ENCODE measurements at places on chromosomes 3 and 15. TPM values are rescaled to one million over a fixed set of nuclear protein-coding genes. Genes with fewer than 3 reads are reported as not detected.

Gene CFAP44
- 2.2 TPM for total RNA-seq

Gene HCLS1
- 13.9 TPM for total RNA-seq

DNA sequence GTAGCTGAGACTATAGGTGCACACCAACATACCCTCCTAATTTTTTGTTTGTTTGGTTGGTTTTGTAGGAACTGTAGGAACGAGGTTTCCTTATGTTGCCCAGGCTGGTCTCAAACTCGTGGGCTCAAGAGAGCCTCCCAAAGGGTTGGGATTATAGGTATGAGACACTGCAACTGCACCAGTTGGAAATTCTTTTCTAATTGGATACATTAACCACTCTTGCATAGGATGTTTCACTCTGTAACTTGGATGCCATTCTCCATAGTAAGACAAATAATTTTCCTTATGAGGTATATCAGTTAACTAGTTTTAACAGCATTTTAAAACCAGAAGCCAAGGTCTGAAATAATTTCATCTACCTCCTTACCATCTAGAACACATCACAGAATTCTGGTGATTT is 6.7 kb upstream of the ALCAM start:
- no peak for DNase-seq

- no peak for DNase-seq
Measured at GRCh38 chr3:25235466-25235865, 192.6 kb upstream of the RARB start.

Gene IGSF11
- total RNA-seq, result 3.1 TPM

GRCh38 chr3:180275176-180275575 is 238.4 kb upstream of the PEX5L start:
- DNase-seq, result no peak

GRCh38 chr15:55917881-55918296 is 75.5 kb downstream of the NEDD4 start:
- no peak for DNase-seq

GRCh38 chr15:84398763-84399701 is 163.5 kb downstream of the GOLGA6L4 start:
- DNase-seq, result peak; percentile 46

Gene CCR1
- 3.8 TPM for total RNA-seq

GRCh38 chr3:147410116-147410525 is 956 bp downstream of the ZIC1 start:
- no peak for DNase-seq

Gene SLC9C1
- total RNA-seq, result 0.95 TPM

GRCh38 chr15:51775967-51776816 is 24.8 kb downstream of the TMOD2 start:
- DNase-seq, result no peak

Gene GRM7
- not detected for total RNA-seq

Gene CHSY1
- total RNA-seq, result 13.3 TPM

DNA sequence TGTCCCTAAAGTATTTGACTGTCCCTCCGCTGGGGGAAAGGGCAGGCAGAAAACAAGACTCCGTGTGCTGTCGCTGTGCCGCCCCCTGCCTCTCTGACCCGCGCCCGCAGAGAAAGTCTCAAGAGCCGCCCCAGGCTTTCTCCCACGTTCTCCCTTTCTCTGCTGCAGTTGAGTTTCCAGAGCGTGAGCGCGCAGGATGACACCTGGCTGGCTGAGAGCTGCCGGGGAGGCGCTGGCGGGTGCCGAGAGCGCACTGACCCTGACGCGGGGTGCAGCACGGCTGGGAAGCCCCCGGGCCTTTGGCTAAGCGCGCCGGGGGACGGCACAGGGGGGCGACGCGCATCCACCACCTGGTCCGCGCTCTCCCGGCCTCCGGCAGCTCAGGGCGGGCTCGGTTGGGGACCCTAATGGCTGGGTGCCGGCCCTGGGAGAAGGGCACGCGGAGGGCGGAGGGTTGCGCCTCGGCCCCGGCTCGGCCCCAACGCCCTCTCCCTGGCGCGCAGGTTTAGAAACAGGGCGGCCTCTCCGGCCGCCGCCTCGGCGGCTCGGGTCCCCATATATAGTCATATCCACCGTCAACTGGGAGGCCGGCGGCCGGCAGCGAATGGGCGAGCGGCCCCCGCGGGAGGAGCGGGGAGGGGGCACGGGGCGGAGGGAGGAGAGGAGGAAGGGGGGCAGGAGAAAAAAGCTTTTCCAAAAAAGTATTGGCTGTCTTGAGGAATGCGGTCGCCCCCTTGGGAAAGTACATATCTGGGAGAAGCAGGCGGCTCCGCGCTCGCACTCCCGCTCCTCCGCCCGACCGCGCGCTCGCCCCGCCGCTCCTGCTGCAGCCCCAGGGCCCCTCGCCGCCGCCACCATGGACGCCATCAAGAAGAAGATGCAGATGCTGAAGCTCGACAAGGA is at the start of gene TPM1:
Gene TPM1 (plus strand): TSS at position 774 of the 903 bp plus-strand sequence. CDS start 83 bp downstream, at position 857.
- peak; percentile 92 for DNase-seq

Gene BCL2A1
- total RNA-seq, result 0.92 TPM

GRCh38 chr3:133895208-133896001 is at the start of gene RAB6B:
TSS of gene RAB6B (minus strand) at chr3:133895882. CDS start at chr3:133895466, 416 bp downstream.
- peak; percentile 78 for DNase-seq

Gene SEMA3G
- total RNA-seq, result 12.3 TPM

Gene TGM4
- not detected for total RNA-seq

GRCh38 chr15:77713281-77713680 is 80.6 kb upstream of the LINGO1 start:
- peak; percentile 42 for DNase-seq

Gene ASB14
- 9.0 TPM for total RNA-seq

GRCh38 chr3:66492672-66493071 is 8.2 kb downstream of the LRIG1 start:
- no peak for DNase-seq

DNA sequence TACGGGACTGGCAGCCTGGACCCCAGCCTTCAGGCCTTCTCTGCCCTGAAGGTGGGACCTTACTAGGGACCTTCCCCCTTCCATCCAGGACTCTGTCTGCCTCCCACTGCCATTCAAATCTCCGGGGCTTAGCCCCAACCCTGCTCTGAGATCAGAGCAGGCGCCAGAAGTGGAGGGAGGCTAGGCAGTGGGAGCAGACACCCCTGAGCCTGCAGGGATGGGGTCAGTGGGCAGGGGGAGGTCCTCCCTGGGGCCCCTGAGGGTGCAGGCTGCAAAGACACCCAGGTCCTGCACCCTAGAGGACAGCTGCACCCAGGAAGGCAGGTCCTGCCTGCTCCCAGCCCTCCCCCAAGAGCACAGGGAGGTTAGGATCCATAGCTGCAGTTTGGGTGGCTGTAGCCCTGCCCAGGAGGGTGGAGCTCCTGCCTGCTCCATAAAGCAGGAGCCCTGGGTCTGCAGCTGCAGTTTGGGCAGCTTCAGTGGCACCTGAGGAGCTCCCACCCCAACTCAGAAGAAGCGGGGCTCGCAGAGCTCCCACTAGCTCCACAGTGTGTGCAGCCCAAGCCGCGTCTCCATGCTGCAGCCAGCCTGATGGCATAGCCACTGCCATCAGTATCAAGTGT is 8.1 kb upstream of the POC1A start:
- no peak for DNase-seq

GRCh38 chr3:46953234-46954010 is 23.1 kb downstream of the CCDC12 start:
- no peak for DNase-seq

GRCh38 chr15:40146037-40146436 is 14.8 kb upstream of the BUB1B start:
- no peak for DNase-seq

DNA sequence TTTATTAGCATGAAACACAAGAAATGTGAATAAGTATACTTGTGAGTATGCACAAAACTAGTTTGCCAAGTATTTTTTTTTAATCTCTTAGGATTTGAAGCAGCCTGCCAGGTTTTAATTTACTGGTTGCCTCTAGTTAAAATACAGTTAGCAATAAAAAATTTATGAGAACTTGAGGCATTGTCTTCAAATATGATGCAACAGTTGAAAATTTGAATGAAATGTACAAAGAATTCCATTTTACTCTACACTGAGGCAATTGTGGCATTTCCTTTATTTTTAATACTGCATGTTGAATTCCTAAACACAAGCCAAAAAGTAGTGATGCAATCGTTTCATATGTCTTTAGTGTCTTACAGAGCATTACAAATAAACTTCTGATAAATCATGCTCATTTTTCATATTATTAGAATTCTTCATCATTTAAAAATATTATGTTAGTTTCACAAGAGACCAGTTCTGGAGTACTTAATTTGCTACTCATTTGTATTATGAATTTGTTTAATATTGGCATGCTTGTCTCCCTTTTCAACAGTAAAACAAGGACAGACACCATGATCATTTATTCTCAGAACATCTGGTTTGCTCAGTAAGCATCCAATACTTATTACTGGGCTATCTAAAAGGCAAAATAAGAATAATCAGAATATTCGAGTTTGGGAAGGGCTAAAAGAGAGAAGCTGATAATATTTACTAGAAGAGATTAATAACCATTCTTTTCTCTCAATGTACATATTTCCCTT is 124.8 kb upstream of the PTX3 start:
- DNase-seq, result no peak

GRCh38 chr3:134630506-134630905 is 20.3 kb downstream of the KY start:
- no peak for DNase-seq

GRCh38 chr3:163218336-163218735 is 1721.7 kb downstream of the OTOL1 start:
- DNase-seq, result no peak

DNA sequence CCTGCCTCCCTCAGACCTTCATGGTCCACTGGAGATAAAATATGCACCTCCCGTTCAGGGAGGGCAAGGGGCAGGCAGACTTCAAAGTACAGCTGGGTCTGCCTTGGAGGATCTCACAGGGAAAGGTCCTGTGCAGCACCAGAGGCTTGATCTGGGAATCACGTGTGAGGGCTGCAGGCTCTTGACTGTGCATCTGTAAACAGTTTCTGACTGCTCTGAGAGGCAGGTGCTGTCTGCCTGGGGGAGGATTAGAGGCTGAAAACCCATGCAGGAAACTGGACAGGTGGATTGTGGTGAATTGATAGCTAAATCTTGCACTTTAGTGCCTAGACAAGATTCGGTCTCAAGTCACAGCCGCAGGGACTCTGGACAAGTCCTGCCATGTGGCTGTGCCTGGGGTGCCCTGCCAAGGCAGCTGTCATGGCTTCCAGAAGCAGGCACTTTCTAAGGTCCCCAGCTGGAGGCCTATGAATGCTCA is 239.3 kb downstream of the EPHB1 start:
- no peak for DNase-seq

Gene CLDN16
- not detected for total RNA-seq

DNA sequence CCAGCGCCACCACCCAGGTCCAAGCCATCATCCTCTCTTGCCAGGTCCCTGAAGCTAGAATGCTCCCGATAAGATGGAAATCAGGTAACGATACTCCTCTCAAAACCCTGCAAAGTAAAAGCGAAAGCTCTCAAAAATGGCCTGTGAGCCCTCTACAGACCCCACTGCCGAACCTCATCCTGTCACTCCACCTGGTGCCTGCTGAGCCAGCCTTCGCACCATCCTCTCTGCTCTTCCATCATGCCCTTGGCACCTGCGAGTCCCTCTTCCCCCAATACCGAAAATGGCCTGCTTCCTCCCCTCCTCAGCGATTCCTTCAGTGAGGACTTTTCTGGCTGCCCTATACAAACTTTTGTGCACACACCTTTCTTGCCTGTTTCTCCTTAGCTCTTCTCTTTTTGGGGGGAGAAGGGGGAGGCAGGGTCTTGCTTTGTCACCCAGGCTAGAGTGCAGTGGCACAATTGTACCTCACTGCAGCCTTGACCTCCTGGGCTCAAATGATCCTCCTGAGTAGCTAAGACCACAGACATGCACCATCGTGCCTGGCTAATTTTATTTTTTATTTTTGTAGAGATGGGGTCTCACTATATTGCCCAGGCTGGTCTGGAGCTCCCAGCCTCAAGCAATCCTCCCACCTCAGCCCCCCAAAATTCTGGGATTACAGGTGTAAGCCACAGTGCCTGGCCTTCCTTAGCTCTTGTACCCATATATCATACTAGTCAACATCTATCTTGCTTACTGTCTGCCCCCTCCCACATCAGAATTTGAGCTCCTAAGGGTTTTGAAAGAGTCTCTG is 3.0 kb downstream of the IDH2 start:
- no peak for DNase-seq

DNA sequence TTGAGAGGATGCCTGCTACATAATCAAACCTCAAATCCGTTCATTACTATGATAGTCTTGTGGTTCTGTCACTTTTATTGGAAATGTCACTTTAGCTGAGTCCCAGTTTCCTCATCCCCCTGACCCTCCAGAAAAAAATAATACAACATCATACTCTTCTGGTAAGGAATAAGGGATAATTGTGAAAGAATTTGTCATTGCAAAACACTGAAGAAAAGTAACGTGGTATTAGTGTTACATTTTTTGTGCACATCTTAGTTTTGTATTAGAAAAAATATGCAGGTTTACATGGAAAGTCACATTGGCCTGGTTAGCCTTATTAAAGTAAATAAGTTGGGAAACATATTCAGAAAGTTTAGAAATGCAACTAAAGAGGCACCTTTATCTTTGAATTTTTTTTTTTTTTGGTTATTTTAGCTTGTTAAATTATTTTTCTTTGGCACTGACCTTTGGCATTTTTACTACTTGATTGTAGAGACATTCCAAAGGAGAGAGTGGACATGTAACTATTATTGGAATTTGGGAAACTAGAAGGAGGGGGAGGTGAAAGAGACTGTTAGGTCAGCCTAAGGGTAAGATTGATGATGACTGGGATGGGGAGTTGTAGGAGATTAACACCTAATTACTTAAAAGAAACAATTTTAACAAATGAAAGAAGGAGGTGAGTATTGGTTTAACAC is 462.2 kb upstream of the RARB start:
- DNase-seq, result no peak

Gene SUCNR1
- 0.35 TPM for total RNA-seq

All from Right ventricle myocardium inferior (tissue), 1 donor.